Ecto neural progenitor cell (in vitro differentiated cells): ENCODE measurements at places on chromosomes 11 and 22.

DNA sequence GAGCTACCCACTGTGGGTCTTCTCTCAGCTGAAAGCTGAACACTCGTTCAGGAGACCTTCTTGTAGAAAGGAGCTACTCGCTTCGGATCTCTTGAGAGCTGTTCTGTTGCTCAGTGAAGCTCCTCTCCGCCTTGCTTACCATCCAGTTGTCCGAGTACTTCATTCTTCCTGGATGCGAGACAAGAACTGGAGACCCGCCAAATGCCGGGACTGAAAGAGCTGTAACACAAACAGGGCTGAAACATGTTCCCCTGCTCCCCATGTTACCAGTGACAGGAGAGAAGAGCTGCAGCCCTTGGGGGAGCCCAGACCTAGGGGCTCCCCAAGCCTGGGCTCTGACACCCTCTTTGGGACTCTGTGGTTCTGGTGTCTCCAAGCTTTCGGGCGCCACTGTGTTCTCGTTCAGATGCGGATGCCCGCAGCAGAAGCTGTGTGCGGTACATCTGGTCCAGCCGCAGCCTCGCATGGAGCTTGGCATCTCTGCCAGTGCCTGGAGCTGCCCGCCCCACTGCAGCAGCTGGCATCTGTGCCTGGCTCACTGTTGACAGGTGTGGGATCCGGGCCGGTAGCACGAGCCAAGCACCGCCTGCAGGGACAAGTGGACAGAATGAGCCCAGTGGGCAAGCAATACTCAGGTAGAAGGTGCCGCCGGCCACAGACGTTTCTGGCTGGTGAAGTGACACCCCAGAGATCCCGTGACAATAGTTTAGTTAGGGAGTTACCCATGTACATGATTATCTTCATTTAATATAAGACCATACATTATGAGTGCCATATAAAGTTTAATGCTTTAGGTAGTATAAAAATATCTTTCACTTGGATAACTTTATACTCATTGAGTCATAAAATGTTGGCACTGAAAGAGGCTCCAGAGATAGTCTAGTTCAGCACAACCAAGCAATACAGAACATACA is 49.1 kb downstream of the EMSY start:
- no peak for DNase-seq

GRCh38 chr11:26276798-26277424 is 55.0 kb upstream of the ANO3 start:
- DNase-seq: peak; percentile 69

- DNase-seq: no peak
Observed at GRCh38 chr11:15624701-15625100, 510.0 kb downstream of the INSC start.

DNA sequence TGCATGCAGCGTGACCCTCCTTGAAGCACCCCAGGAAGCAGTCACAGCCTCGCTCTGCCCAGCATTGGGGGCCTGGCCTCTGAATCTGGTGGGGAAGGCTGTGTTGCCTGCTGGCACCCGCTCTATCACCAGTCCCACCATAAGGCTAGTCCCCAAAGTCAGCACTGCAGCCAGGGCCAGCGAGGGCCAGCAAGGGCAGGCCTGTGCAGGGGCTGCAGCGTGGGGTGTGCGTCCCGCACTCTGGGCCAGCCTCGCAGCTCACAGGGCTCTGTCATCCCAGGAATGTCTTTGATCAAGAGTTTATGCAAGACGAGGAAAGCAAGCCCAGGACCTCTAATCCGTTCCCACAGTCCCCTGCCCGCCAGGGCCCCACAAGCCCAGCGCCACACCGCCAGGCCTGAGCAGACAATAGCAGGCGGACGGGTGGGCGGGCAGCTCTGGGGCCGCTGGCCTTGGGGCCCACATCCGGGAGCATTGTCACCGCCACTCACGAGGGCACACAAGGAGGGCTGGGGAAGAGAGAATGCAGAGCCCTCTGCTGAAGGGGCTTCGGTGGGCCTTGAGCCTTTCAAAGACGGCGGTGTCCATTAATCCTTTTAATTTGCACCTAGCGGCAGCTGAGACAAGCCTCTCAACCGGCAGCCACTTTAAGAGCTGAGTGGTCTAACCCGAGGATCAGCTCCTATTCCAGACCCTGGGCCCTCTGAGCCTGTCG is 17.1 kb downstream of the LTO1 start:
- peak; percentile 96 for DNase-seq

DNA sequence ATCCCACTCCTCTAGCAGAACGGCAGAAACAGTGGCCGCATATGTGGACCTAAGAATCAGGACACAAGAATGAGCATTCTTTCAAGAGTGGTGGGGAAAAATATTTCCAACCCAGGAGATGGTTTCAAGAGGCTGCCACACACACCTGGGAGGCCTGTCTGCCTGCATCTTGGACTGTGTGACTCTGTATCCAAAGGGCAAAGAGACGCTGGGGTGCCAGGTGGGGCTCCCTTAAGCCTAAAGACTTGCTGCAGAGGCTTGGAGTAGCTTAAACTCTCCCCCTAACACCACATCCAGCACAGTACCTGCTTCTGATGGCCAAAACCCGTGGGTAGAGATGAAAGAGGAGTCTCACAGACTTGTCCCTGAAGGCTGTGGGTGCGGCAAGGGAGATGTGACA is 3.5 kb downstream of the CXCR5 start:
- DNase-seq: no peak

DNA sequence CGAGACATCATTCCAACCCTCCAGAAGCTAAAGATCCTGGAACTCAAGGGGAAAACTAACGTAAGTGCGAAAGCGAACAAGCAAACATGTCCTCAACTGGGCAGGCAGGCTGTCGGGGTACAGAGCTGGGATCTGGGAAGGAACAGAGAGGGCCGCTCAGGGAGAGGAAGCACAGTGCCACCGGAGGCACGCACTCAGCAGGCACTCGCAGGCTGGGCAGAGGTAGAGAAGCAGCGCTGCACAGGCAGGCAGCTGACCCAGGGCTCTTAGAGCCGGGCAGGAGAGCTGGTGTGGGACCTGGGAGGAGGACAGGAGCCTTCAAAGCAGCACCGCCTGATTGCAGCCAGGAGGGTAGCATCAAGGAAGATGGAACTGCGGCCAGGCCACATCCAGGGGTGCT is 62.2 kb downstream of the MICAL3 start:
- DNase-seq: no peak
